ENCODE measurements at places on chromosomes 6 and 20.

DNA sequence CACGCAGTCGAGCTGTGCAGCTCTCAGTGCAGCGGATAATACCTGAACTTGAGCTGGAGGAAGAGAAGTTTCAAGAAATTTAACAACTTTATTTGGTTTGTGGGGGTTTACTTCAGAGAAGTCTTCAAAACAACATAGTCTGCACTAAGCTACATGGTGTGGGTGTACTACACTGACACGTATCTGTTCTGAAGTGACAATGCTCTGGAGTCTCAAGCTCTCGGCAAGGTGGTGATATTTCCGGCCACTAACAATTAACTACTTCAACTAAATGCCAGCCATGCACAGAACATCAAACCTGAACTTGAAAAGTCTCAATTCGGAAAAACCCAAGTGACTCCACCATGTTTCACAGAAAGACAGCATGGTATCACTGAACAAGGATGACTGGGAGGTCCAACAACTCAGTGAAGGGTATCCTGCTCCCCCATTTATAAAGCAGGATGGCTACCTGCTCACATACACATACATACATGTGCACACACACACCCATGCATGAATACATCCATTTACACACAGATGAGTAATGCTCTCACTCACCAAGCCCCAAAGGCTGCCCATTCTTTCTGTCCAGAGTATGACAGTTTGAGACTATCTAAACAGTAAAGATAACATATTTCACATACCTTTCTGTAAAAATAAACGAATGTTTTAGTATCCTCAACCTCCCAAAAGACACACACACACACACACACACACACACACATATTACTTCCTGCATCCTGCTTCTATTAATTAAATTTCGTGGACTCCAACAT, 15.4 kb upstream of the ANKRD60 start:
- DNase-seq = no peak

- DNase-seq = no peak
Measured at GRCh38 chr6:136761227-136761922, 30.9 kb downstream of the MAP3K5 start.

- no peak for DNase-seq
Measured at GRCh38 chr6:72140795-72141194, 254.4 kb downstream of the RIMS1 start.

GRCh38 chr20:17807651-17808050, 107.9 kb downstream of the BANF2 start:
- no peak for DNase-seq

- no peak for DNase-seq
Measured at GRCh38 chr6:53309059-53309900, 39.5 kb downstream of the ELOVL5 start.

DNA sequence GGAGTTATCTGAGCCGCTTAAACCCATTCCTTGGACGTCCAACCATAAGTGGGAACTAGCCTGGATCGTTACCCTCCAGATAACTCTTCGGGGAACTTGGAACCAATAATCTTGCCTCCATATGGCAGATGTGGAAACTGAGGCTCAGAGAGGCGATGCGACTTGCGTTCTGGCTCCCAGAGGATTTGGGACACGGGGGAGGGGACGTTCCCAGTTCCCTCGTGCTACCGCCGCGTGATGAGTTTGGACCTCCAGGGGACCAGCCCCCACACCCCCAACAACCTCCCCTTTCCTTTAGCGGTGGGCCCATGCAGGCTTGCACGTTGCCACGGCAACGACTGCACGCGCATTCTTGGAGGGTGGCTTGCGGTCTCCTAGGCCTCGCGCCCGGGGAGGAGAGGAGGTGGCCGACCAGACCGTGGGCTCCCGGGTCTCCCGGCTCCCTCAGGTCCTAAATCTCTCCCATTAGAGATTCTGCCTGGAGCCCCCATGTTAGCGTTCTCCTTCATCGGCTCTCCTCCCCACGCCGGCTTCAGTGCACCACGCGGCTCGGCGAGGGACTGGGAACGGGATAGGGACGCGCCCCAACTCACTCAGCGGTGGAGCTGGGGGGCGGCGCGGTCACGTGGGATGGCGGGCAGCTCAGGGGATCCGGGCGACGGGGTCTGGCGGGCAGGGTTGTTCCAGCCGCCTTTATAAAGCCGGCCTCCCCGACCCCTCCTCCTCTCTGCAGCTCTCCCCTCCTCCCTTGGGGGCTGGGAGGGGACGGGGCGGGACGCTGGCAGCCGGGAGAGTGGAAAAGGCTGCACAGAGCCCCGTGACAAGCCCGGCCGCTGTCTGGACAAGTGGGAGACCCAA, at the start of gene PLTP:
PLTP (minus strand) TSS at position 670 of the 858 bp plus-strand sequence. CDS start 703 bp downstream, outside the sequence.
- DNase-seq = no peak

DNA sequence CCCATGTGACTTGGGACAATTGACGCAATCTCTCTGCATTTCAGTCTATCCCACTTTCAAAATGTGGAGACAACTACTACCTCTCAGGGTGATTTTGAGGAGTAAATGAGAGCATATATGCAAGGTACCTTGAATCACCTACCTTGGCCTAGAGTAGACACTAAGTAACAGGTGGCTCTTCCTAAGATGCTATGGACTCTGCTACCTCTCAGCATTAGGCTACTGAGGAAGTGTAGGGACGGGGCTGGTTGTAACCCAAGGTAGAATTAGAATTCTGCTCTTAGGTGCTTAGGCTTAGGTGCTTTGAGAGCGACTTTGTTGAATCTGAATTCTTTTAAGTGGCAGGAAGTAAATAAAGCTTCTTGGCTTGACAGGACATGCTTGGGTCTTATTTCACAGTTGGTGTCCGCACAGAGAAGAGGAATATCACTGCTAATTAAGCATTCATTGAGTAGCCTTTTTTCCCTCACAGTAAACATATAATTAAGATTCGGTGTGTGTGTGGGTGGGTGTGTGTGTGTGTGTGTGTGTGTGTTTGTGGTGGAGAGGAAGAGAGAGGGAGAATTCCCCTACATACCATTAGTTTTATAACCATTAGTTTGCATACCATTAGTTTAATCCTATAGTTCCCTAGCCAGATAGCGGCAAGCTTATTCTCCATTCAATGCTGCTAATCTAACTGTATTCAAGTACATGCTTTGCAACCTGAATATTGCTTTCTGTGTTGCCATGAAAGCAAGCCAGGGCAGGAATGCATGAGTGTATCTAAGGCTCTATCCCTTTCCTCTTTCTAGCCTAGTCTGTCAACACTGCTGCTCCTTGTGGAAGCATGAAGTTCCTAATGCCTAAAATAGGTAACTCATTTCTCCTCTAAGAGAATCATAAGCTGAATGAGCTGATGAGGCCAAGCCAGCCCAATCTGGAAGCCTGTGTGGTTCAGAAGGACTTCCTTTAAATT, 112.5 kb downstream of the IPCEF1 start:
- no peak for DNase-seq

GRCh38 chr20:4835244-4836177, 113.8 kb downstream of the PRND start:
- no peak for DNase-seq

GRCh38 chr6:31572041-31572911, at the start of gene LTA:
LTA (plus strand) TSS chr6:31572289; CDS start chr6:31572743, 454 bp downstream.
- DNase-seq = peak; percentile 76

DNA sequence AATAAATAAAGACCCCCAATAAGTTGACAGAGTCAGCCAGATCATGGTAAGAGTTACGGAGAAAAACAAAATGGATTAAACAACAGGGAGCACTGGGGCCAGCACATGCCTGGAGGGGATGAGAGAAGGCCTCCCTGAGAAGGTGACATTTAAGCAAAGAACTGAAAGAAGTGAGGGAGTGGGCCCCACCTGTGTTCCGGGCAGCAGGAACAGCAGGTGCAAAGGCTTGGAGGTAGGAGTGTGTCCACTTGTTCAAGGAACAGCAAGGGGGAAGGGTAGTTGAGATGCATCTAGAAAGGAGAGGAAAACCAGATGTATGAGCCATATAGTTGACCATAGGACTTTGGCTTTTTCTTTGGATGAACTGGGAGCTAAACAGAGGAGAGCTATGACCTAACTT, 7.6 kb upstream of the PREX1 start:
- no peak for DNase-seq

DNA sequence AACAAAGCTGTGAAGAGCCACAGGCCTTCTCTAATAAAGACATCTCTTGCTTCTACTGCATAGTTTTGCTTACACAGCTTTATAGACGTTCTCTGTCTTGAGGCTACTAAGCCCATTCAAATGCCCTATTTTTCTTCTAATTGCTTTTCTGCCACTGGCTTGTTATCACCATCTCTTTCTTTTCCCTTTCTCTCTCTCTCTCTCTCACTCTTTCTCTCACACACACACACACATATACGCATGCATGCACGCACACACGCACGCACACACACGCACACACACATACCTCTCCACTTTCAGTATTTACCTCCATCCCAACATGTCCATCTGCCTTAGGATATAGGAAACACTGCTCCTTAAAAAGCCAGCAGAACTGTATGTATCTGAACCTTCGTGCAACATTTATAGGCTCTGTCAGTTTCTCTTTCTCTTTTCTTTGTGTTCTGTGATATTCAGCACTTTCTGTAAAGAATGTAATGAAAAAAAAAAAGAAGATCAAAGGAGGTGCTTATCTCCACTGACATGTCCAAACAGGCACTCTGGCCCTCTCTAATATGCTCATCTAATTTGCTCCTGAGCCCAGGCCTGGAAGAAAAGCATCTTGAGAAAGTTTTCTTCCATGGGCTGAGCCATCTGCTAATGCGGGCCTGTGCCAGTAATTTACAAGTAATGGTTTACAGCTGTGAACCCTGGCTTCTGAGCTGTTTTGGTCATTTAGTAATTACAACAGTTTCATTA, 1046.7 kb upstream of the MAP3K7 start:
- no peak for DNase-seq

- DNase-seq = no peak
Measured at GRCh38 chr20:57622201-57622570, 2.0 kb upstream of the ZBP1 start.

DNA sequence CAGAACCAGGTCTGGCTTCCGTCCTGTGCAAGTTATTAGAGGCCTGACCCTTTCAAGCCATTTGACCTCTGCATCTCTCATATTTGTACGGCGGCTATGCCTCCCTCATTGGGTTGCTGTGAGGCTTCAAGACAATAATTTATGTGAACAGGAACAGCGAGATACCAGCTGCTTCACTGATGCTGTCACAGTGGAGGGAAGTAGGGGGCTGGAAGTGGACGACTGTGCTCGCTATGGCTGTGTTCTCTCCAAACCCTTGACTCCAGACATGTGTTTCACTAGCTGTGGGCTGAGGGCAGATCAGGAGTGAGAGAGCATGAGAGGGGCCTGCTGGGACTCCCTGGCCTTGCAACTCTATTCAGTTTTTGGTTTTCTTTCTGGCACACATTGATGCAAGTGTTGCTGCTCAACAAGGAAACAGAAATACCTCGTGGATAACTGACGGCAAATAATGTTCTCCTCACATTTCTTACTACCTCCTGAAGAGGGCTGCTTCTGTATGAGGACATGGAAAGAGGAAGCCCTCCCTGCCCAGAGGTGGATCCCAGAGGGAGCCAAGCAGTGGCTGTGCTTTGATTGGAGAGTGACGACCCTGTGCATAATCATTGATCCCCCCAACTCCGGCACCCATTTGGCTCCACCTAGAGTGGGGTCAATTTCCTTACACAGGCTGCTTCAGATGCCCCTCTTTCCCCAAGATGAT, 34.7 kb upstream of the SCP2D1 start:
- DNase-seq = no peak

DNA sequence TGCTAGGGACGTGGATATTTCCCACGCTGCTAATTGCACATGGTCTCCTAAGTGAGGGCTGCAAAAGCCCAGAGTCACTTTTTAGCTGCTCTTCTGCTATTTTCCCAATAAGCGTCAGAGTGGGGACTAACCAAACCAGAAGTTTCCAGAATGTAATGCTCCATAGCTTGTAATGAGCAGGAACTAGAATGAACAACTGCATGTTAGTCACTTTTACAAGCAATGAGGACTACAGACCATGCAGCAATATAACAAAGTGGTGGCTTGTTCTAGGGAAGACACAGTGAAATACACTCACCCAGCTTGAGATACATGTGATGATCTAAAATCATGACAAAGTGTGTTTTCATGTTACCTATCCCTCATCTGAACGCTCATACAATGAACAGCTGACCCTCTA, 314.1 kb upstream of the SGK1 start:
- DNase-seq = no peak

GRCh38 chr6:36740818-36741179, 43.2 kb downstream of the RAB44 start:
- no peak for DNase-seq

- DNase-seq = no peak
Measured at GRCh38 chr6:140462076-140462452, 1087.6 kb upstream of the CITED2 start.

DNA sequence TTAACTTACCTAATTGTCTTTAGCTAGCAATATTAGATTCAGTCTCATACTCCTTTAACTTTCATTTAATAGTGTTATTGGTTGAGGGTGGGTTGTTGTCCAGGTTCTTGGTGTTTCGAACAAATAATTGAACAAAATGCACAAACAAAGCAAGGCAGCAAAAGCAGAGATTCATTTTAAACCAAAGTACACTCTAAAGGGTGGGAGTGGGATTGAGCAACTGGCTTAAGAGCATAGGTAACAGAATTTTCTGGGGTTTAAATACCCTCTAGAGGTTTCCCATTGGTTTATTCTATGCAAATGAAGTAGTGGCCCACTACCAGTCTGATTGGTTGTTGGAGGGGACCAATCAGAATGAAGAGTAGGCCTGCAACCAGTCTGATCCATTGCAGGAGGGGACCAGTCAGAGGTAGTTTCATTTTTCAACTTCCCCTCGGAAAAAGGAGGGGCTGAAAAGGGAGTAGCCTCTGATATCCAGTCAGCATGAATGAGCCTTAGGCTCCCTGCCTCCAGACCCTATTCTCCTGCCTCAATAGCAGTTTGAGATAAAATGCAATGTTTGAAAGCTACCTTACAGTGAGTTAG, 26.3 kb upstream of the RAB23 start:
- DNase-seq = no peak

DNA sequence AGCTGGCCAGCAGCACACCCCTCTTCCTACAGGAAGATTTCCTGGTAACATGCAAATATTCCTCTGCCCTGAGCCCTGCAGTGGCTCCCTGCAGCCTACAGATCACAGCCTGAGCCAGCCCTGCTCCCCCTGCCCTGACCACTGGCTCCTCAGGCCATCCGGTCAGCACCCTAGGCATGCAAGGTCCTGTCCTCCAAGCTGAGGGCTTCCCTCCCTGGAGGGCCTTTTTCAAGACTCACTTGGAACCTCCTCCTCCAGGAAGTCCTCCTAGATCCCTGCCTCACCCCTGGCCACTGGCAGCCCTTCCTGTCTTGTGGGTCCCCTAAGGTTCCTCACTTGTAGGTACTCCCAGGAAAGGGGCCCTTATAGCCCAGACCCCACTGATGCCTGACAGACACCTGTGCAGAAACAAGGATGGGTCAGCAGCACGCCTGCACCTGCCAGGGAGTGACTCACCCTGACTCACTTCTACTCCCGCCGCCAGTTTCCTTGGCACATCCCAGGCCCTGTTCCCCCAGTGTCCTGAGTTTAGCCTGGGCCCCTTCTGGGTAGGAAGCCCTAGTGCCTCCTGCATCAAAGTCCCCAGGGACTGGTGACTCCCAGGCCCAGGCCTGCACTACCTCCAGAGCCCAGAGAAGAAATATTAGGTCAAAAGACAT, 3.2 kb downstream of the SLC4A11 start:
- no peak for DNase-seq

Data from stimulated activated CD4-positive, alpha-beta T cell treated with anti-CD3 and anti-CD28 coated beads, Interleukin-4, amount 100 ng/mL, for 4 hours (primary cell).